Activated T-cell treated with anti-CD3 and anti-CD28 coated beads, Interleukin-2, amount 50 U/mL, for 72 hours (primary cell): ENCODE measurements at places on chromosomes 1 and 21. TPM values are rescaled to one million over a fixed set of nuclear protein-coding genes. Genes with fewer than 3 reads are reported as not detected.

GRCh38 chr1:93698329-93699048, 16.9 kb upstream of the BCAR3 start:
- no peak overlapping the region for H3K27ac ChIP-seq
- H3K27me3 ChIP-seq, result peaks cover 8% of the 10 kb centered on the region
- H3K4me1 ChIP-seq, result peaks cover 8% of the 10 kb centered on the region
- H3K36me3 ChIP-seq, result no peaks in the 10 kb centered on the region
- no peak overlapping the region for H3K4me3 ChIP-seq
- DNase-seq, result no peak

DNA sequence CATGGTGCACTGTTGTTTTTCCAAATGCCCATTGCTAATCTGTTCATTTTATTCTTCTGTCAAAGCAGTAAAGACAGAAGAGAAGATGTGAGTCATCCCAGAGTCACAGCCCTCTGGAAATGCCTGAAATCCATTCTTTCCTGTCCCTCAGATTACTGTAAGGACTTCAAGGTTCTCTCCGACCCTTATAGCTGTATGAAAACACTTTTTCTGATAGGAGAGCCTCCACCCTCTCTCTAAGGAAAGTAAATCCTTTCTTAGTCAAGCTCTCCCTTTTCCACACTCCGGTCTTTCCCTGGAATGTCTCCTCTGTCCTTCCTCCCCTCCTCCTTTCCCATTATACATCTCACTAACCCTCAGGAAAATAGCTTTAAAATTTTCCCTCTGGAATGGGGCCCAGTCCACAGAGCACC, 3.5 kb upstream of the PRDX6 start:
- no peak for DNase-seq
- peak overlapping the region; percentile 67 for H3K27ac ChIP-seq
- no peaks in the 10 kb centered on the region for H3K27me3 ChIP-seq
- peak overlapping the region; percentile 88 for H3K4me3 ChIP-seq
- H3K36me3 ChIP-seq, result peaks cover 22% of the 10 kb centered on the region
- H3K4me1 ChIP-seq, result peaks cover 38% of the 10 kb centered on the region

GRCh38 chr1:166489356-166489669, 322.5 kb upstream of the FAM78B start:
- no peak overlapping the region for H3K4me3 ChIP-seq
- DNase-seq, result no peak
- no peaks in the 10 kb centered on the region for H3K36me3 ChIP-seq
- H3K27ac ChIP-seq, result no peak overlapping the region

DNA sequence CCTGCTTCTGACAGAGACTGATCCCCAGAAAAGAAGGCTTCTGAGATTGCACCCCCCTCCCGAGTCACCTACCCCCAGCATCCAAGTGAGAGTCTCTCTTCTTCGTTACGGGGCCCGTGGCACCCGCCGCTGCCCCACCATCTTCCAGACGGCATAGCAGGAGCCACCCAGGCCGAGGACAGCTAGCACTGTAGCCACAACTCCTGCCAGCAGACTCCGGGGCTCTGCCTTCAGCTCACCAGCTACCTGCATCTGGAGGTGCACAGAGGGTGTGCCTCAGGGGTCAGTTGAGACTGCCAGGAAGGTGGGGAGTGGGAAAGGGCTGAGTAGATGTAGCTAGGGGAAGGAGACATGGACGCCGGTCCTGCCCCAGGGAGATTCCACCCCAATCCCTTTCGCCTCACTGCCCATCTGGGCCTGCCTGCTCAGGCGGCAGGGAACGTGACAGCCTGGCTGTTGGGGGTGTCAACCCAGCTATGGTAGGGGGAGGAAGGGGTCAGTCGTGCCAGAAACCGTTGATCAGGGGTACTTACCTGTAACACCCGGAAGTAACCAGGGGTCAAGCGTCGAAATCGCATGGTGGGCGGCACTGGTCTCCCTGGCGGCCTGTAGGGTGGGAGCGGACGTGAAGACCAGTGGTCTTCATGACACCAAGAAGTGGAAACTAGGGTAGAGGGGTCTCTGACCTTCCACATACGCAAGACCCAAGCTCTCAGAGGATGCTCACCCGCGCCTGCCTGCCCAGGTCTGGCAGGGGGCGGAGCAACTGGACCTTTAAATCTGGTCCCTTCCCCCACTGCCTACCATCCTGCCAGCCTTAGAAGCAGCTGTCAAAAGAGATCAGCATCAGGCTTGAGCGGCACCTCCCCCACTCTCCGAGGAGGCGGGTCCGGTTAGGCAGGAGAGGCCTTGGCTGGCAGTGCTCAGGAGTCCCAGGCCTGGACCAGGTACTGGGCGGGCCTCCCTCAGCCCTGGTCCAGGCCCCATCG, at the start of gene ZNF593OS:
Gene ZNF593OS, minus strand, starts transcription at position 749 of the 989 bp plus-strand sequence. Its CDS starts 171 bp downstream, at position 578.
- H3K4me3 ChIP-seq, result peak within 1 kb of the TSS; percentile 93
- DNase-seq, result no peak
- H3K27ac ChIP-seq, result no peak within 1 kb of the TSS
- H3K27me3 ChIP-seq, result no peaks in the 10 kb centered on the region

- H3K4me3 ChIP-seq, result no peak overlapping the region
- H3K36me3 ChIP-seq, result no peaks in the 10 kb centered on the region
- peaks cover 20% of the 10 kb centered on the region for H3K27me3 ChIP-seq
- H3K4me1 ChIP-seq, result peaks cover 8% of the 10 kb centered on the region
- no peak for DNase-seq
Measured at GRCh38 chr1:31426249-31426922, 13.4 kb downstream of the SERINC2 start.

DNA sequence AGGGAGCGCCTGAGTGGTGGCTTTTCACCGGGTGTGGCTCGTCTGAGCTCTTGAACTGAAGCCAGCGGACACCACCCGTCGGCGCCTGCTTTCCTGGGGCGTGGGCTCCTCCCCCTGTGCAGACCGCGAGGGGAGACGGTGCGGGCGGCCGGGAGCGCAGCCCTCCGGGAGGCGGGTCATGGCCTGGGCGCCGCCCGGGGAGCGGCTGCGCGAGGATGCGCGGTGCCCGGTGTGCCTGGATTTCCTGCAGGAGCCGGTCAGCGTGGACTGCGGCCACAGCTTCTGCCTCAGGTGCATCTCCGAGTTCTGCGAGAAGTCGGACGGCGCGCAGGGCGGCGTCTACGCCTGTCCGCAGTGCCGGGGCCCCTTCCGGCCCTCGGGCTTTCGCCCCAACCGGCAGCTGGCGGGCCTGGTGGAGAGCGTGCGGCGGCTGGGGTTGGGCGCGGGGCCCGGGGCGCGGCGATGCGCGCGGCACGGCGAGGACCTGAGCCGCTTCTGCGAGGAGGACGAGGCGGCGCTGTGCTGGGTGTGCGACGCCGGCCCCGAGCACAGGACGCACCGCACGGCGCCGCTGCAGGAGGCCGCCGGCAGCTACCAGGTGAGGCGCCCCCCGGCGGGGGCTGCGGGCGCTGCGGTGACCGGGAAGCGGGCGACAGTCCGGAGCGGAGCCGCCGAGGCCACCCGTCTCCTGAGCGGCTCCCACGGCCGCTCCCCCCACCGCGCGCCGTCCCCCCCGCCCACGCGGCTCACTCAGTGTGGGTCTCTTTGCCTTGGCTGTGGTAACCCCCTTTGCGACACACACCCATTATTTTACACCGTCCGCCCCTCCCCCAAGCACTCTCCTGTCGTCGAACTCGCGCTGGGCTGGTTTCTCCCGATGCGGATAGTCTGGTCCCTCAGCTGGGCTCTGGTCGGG, at the start of gene TRIM58:
Gene TRIM58, plus strand, starts transcription at position 119 of the 916 bp plus-strand sequence. Its CDS starts 60 bp downstream, at position 179.
- H3K27me3 ChIP-seq, result peaks cover 36% of the 10 kb centered on the region
- H3K36me3 ChIP-seq, result peaks cover 5% of the 10 kb centered on the region
- H3K4me1 ChIP-seq, result peaks cover 15% of the 10 kb centered on the region
- peak within 1 kb of the TSS; percentile 84 for H3K4me3 ChIP-seq

GRCh38 chr1:70318191-70318590, 36.3 kb downstream of the ANKRD13C start:
- no peak overlapping the region for H3K27ac ChIP-seq
- H3K4me1 ChIP-seq, result no peaks in the 10 kb centered on the region
- peaks cover 3% of the 10 kb centered on the region for H3K36me3 ChIP-seq
- no peaks in the 10 kb centered on the region for H3K27me3 ChIP-seq
- no peak for DNase-seq

- H3K27ac ChIP-seq, result no peak overlapping the region
- DNase-seq, result no peak
- peaks cover 2% of the 10 kb centered on the region for H3K36me3 ChIP-seq
- peaks cover 27% of the 10 kb centered on the region for H3K27me3 ChIP-seq
Measured at GRCh38 chr1:232172563-232172962, 457.4 kb downstream of the SIPA1L2 start.

DNA sequence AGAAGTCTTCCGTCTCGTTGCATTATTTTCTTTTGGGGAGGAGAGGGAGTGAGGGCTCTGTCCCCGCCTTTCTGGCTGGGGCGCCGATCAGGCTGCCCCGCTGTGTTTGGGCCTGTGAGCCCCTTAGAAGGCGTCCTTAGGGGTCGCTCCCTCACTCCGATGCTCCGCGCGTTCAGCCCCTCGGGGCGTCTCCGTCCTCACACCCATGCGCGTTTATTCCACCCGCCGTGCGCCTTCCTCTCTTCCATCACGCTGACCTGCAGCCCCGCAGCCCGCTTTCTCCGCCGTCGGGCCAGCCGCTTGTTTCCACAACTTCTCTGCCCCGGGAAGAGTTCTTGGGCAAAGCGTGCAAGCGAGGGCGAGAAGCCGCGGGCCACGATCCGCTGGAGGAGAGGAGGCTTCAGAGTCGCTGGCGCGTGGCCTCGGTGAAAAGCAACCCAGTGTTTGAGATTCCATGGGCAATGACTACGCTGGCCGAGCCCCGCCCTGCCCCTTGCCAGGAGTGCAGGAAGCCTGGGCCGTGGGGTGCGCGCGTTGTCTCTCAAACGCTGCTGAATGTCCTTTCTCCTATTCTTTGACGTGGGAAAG, 27.7 kb downstream of the TRIM11 start:
- peak overlapping the region; percentile 83 for H3K4me3 ChIP-seq
- H3K36me3 ChIP-seq, result no peaks in the 10 kb centered on the region
- no peak for DNase-seq
- no peak overlapping the region for H3K27ac ChIP-seq

- H3K4me3 ChIP-seq, result no peak overlapping the region
- peaks cover under 1% of the 10 kb centered on the region for H3K36me3 ChIP-seq
- no peaks in the 10 kb centered on the region for H3K4me1 ChIP-seq
- H3K27me3 ChIP-seq, result no peaks in the 10 kb centered on the region
- H3K27ac ChIP-seq, result no peak overlapping the region
- DNase-seq, result no peak
Measured at GRCh38 chr1:228309326-228310067, 97.1 kb downstream of the TRIM11 start.

- no peaks in the 10 kb centered on the region for H3K36me3 ChIP-seq
- no peak for DNase-seq
- H3K4me3 ChIP-seq, result no peak overlapping the region
- H3K4me1 ChIP-seq, result no peaks in the 10 kb centered on the region
- H3K27me3 ChIP-seq, result no peaks in the 10 kb centered on the region
- H3K27ac ChIP-seq, result no peak overlapping the region
Measured at GRCh38 chr1:94974824-94975223, 47.9 kb upstream of the CNN3 start.

DNA sequence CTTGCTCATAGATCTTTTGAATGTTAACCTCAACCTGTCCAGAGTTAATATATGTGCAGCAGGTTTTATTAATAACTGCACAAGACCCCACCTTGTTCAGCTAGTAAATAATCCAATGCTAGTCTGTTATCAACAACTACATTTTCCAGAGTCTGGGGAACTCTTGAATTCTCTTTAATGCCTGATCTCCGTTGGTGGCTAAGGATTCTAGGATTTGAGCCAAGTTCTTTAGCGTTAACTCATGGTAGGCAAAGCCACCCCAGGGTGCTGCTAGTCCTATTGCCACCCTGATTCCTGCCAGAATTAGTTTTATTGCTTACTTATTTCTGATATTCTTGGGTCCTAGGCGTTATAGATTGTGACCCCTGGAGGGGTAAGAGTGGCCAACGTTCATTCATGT, 12.8 kb downstream of the BACE2 start:
- no peak for DNase-seq
- H3K4me3 ChIP-seq, result no peak overlapping the region
- no peaks in the 10 kb centered on the region for H3K4me1 ChIP-seq
- H3K27me3 ChIP-seq, result peaks cover 18% of the 10 kb centered on the region
- no peak overlapping the region for H3K27ac ChIP-seq
- no peaks in the 10 kb centered on the region for H3K36me3 ChIP-seq

DNA sequence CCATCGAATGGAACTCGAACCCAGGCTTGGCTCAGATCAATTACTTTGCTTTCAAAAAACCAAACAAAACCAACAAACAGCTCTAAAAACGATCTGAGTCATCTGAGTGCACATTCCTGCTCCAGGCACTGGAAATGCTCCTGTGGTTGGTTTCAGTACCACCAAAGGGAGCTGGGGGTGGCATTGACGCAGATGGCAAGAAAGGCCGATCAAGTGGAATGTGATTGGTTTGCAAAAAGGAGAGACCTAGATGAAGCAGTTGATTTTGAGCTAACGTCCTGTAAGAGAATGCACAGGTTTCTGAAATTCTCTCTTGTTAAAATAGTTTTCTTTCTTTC, 39.5 kb downstream of the PIK3CD start:
- DNase-seq, result no peak
- no peaks in the 10 kb centered on the region for H3K27me3 ChIP-seq

DNA sequence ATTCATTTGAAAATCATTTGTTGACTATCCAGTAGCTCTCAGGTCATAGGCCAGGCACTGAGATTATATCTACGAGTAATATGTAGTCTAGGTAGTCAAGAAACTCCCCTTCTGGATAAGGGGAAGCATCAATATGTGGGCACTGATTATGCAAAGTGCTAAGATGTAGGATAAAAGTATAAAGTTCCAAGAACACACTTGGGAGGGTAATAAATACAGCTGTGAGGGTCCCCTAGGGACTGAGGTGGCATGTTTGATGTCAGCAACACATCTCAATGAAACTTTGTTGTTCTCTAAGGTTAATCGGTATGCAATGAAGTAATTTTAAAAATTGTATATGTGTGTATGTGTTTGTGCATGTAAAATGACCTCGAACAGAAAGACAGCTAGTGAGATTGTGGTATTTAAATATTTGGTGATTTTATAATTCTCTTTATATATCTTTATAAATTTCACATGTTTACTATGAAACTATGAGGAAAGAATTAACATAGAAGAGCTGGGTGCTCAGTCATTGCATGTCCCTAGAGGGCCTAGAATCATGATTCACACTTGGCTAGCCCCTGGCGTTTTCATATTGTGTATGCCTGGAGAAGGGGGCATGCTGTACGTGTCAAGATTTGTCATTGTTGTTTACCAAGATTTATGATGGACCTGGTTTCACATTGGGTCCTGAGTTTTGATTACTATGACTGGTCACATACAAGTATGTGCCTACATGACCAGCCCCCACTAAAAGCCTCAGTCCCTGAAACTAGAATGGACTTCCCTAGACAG, 140.1 kb upstream of the DUSP10 start:
- no peaks in the 10 kb centered on the region for H3K36me3 ChIP-seq
- H3K4me1 ChIP-seq, result peaks cover 16% of the 10 kb centered on the region
- H3K27me3 ChIP-seq, result peaks cover 25% of the 10 kb centered on the region
- no peak overlapping the region for H3K4me3 ChIP-seq
- no peak overlapping the region for H3K27ac ChIP-seq
- DNase-seq, result no peak

Gene IL20
- not detected for total RNA-seq

Gene SPATA46
- not detected for total RNA-seq

Gene PADI2
- total RNA-seq, result 0.10 TPM

Gene ITLN2
- not detected for total RNA-seq

Gene ATAD3B
- total RNA-seq, result 25.3 TPM
